ENCODE measurements at places on chromosomes 5 and 9. TPM values are rescaled to one million over a fixed set of nuclear protein-coding genes. Genes with fewer than 3 reads are reported as not detected.
A peak's percentile ranks its signal among the peaks of the same experiment; 100 is the strongest.

GRCh38 chr9:100575765-100576386, 2.0 kb upstream of the CAVIN4 start:
- H3K27me3 ChIP-seq, result no peaks in the 10 kb centered on the region
- H3K4me1 ChIP-seq, result no peaks in the 10 kb centered on the region
- H3K36me3 ChIP-seq, result no peaks in the 10 kb centered on the region
- H3K27ac ChIP-seq, result no peak overlapping the region

- peaks cover 47% of the 10 kb centered on the region for H3K4me1 ChIP-seq
- H3K36me3 ChIP-seq, result no peaks in the 10 kb centered on the region
- H3K27me3 ChIP-seq, result no peaks in the 10 kb centered on the region
- no peak for DNase-seq
These were observed 294.1 kb downstream of the ARHGAP26 start for GRCh38 chr5:143064218-143064641.

GRCh38 chr9:504921-505740, 290.5 kb downstream of the DOCK8 start:
- H3K27ac ChIP-seq, result peak overlapping the region; percentile 70
- peak; percentile 49 for DNase-seq
- no peak overlapping the region for H3K4me3 ChIP-seq

DNA sequence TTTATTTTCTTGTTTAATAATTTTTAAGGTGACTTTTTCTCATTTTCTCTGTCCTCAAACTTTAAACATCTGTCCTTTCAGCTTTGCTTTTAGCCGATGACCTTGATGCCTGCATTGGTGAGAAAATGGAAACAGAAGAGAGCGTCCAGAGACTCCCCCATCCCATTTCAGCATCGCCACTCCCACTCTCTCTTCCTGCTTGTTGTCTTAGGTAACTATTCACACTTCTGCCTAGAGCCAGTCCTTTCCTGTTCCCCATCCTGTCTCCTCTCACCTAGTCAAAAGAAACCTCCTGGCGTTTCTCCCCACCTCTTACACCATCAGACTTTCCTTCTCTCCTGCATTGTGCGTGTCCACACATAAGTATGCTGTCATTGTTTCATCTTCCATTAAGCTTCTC, 124.6 kb downstream of the MAST4 start:
- H3K36me3 ChIP-seq, result no peaks in the 10 kb centered on the region
- H3K27ac ChIP-seq, result no peak overlapping the region
- no peaks in the 10 kb centered on the region for H3K4me1 ChIP-seq
- no peaks in the 10 kb centered on the region for H3K27me3 ChIP-seq

EPB41L4B gene
- 20.4 TPM for total RNA-seq

Measured in adrenal gland (tissue), 19 donors.